Renal cortex interstitium (tissue), 15 donors: ENCODE measurements at places on chromosomes 7 and 10. TPM values are rescaled to one million over a fixed set of nuclear protein-coding genes. Genes with fewer than 3 reads are reported as not detected.

DNA sequence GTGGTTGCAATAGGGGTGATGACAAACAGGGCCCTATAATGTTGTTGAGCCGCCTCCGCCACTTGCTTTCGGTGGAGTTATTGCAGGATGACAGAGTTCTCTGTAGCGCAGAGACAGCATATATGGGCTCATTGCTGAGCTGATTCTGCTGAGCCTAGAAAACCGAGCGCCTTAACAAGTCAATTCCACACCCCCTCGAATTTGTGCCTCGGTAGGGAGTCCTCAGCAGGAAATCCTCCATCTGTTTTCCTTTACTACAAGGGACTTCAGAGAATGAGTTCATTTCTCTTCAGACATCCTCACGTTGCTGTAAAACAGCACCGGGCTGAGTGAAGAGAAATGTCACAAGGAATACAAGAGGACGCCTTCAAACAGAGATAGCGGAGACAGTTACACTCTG lies 90.7 kb upstream of the KIAA1217 start:
- no peak for DNase-seq

DNA sequence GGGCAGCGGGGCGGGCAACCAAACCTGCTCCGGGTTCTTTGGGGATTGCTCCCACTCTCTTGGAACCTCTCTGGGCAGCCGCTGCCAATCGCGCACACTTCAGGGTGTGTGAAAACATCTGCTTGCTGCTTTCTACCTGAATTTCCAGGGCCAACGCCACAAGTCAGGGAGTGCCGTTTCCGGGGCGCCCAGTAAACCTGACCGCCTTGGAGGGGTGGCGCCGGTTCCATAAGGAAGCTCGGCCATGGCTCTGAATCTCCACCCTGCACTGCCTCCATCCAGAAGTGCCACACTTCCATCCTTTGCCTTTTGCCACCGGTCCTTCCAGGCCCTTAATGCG lies 679 bp upstream of the AFAP1L2 start:
- DNase-seq, result no peak

- DNase-seq, result no peak
Observed at GRCh38 chr7:35518767-35519166, 176.2 kb downstream of the HERPUD2 start.

- DNase-seq, result no peak
Observed at GRCh38 chr10:121414366-121415062, 183.7 kb downstream of the FGFR2 start.

DNA sequence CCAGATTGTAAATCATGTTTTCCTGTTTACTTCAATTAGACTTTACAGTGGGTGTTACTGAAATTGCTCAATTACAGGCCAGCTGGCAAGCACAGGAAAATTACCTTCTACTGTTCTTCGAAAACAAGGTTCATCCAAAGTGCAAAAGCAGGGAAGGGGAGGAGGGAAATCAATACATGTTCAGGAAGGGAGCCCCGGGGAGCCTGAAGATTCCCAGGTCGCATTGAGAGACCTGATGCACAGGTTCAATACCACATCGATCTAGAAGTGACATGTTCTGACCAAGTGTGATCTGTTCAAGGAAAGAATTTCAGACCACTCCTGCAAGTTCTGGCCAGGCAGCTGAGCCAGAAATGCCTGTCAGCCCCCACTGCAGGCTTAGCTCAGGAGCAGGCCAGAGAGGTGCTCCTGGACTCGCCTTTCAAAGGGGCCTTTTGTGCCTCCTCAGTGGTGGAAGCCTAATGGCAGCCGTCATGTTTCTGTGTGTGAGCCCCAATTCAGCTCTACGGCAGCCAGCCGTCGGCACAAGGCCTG lies 35.9 kb downstream of the FAM53B start:
- no peak for DNase-seq

GRCh38 chr10:78457804-78458482 lies 424.3 kb downstream of the RPS24 start:
- DNase-seq, result no peak

DNA sequence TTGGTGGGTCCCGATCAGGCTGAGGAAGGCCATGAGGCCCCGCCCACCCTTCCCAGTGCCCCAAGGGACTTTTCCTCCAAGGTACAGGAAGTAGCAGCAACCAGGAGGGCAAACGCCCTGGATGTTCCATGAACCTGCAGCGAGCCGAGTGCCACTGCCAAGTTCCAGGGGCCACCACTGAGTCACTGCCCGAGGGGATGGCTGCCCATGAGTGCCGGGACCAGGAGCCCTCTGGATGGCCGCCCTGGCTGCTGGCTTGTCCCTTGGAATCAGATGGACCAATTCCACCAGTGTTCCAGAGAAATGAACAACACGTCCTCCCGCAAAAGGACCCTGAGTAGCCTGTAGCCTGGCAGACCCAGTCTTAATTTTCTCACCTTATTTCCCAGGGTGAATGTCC lies 74.2 kb downstream of the ZRANB1 start:
- DNase-seq, result no peak

DNA sequence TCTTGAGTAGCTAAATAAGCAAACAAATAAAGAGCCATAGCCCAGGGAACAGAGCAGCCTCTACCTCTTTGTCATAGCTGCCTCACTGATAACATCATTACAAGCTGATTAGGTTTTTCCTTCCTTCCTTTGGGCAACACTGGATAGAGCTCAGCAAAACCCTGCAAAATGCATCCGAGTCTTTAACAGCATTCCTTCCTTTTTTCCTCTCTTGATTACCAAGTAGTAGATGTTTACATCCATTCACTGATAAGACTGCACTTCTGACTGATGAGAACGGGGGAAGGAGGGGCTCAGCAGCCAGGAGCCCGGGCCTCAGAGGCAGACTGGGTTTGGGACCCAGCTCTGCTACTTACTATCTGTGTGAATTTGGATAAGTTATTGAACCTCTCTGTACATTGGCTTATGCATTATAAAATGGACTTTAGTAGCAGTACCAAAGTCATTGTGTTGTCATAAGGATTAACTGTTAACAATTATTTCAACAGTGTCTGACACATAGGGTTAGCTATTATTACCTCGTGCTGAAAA lies 214.2 kb downstream of the ANK3 start:
- DNase-seq, result no peak

DNA sequence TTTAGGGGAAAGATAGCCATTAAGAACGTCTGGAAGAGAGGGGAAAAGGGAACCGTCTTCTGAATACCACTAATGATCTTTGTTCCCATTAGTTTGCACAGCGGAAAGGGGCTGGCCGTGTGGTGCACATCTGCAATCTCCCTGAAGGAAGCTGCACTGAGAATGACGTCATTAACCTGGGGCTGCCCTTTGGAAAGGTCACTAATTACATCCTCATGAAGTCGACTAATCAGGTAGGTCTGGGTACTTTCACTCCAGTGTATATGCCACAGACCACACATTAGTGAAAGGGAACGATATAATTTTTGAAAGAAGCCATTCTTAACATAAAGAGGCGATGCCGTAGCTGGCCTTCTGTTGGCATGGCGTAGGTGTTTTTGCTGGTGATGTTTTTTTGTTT lies 74.3 kb upstream of the PDCD4 start:
- DNase-seq, result no peak

KCNH2 gene
- 20.2 TPM for polyA plus RNA-seq

EVX1 gene
- polyA plus RNA-seq, result not detected

PHKG1 gene
- polyA plus RNA-seq, result 0.90 TPM

FXYD4 gene
- polyA plus RNA-seq, result 0.22 TPM

ADCY1 gene
- polyA plus RNA-seq, result 3.0 TPM
